ENCODE measurements at places on chromosomes 7 and 10.

DNA sequence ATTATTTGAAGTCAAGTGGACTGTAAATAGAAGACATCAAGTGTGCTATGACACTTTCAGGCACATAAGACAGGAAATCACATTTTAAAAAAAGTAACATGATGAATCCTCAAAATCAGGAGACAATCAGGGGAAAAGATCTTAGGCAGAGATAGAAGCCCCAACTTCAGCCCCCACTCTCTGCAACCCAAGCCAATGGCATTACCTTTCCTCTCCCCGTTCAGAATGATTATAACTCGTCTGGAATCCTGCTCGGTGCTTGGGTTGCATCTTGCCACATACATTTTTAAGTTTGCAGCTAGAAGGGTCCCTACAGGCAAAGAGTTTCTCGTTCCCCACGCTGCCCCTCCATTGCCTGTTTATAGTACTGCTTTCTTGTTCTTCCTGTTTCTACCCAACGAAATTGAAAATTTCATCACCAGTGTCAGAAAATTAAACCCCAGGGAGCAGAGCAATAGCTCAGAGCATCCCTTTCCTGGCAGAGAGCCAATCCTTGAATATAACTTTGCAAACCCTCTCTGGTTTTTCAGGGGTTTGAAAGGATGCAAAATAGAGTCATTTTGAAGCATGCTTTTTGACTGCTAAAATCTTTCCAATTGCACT lies 260.5 kb upstream of the AOAH start:
- no peak for DNase-seq

DNA sequence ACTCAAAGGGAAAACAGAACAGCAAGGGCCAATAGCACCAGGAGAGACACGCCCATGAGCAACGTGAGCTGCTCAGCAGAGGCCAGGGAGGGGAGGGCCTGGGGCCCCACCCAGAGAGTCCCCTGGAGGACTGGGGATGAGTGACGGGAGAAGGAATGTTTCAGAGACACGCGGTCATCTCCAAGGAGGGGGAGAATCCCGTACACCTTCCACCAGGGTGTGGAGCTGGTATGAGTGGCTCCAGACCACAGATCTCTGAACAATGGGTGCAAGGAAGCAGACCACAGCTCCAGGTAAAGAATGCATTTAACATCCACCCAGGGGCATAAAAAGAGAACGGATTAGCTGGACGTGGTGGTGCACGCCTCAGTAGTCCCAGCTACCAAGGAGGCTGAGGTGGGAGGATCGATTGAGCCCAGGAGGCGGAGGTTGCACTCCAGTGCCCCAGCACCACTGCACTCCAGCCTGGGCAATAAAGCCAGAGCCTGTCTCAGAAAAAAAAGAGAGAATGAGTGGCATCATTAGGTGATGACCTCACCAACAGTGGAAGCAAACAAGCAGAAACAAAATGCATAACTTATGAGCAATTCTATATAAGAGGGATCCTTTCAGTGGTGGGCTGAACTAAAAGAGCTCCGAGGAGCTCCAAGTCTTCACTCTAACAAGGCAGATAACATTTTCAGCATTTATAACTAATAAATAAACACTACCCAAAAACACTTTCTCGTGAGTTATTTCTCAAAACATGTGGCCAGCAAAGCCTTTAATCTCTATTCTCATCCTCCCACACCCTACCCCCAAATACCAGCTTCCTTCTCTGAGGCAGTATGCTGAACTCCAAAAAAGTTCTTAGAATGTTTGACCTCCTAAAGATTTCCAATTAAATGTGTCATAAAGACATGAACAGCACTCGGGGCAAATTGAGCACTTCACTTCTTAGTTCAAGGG lies 12.5 kb downstream of the PSAP start:
- DNase-seq = no peak

DNA sequence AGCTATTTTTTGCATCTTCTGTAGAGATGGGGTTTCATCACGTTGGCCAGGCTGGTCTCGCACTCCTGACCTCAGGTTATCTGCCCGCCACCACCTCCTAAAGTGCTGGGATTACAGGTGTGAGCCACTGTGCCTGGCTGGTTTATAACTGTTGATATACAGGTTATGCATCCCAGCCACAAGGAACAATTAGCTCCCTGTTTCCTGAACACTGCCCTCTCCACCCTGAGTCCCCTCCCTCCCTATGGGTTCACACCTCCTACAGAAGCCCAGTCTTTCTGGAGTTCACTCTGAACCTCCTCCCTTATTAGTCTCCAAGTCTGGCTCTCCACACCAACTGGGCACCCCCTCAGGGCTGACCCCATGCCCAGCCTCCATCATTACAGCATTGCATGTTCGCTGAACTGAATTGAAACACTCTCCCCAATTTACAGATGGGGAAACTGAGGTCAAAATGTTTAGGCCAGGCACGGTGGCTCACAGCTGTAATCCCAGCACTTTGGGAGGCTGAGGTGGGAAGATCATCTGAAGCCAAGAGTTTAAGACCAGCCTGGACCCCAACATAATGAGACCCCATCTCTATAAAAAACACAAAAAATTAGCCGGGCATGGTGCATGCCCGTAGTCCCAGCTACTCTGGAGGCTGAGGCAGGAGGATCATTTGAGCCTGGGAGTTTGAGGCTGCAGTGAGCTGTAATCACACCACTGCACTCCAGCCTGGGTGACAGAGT lies 1.7 kb upstream of the CLIP2 start:
- DNase-seq = no peak

- no peak for DNase-seq
These were observed 67.7 kb upstream of the SVIL start for GRCh38 chr10:29702273-29703164.

Measured in Jurkat, Clone E6-1 (cell line).